ENCODE measurements at places on chromosomes 1 and 21. TPM values are rescaled to one million over a fixed set of nuclear protein-coding genes. Genes with fewer than 3 reads are reported as not detected.

DNA sequence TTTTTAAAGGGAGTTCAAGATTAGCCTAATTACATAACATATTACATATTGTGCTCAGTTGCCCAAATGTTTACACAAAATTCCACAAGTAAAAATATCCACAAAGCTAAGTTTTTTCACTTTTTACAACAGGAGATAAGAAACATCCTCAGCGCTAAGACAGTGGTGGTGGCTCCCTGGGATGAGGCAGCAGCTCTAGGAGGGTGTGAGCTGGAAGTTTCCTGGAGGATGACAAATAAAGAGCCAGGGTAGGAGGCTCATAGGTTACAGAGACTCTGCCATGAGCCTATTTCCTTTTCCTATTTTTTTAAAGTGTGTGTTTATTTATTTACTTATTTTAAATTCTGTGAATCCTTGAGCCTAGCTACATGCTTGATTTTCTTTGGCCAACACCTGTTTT, 91.7 kb downstream of the COL24A1 start:
- H3K4me1 ChIP-seq = no peaks in the 10 kb centered on the region
- H3K27me3 ChIP-seq = no peaks in the 10 kb centered on the region
- no peak overlapping the region for H3K4me3 ChIP-seq
- DNase-seq = no peak

- H3K27me3 ChIP-seq = no peaks in the 10 kb centered on the region
- no peak for DNase-seq
- no peaks in the 10 kb centered on the region for H3K4me1 ChIP-seq
- no peak overlapping the region for H3K27ac ChIP-seq
These were observed 13.6 kb downstream of the PPFIA4 start for GRCh38 chr1:203039609-203040512.

DNA sequence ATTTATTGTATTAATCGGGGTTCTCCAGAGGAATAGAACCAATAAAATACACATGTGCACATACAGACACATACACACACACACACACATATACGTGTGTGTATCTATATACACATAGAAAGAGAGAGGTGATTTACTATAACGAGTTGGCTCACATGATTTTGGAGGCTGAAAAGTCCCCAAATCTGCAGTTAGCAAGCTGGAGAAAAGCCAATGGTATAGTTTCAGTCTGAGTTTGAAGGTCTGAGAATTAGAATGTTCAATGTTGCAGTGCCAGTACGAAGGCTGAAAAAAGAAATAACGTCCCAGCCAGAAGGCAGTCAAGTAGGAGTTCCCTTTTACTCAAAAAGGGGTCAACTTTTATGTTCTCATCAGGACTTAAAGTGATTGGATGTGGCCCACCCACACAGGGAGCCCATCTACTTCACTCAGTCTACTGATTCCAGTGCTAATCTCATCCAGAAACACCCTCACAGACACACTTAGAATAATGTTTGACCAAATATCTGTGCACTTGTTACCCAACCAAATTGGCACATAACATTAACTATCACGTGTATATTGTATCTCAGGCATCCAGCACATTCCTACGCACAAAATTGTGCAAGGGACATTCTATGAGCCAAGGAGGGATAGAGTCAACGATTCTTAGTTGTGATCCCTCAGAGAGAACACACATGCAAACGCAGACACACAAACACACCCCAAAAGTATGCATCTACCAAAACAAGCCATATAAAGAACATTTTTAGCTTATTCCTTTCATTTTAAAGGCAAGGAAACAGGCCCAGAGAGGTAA, 195.5 kb upstream of the DUSP10 start:
- no peak overlapping the region for H3K27ac ChIP-seq
- H3K36me3 ChIP-seq = no peaks in the 10 kb centered on the region
- no peaks in the 10 kb centered on the region for H3K27me3 ChIP-seq
- no peaks in the 10 kb centered on the region for H3K4me1 ChIP-seq

GRCh38 chr1:62810420-62811274, 26.7 kb downstream of the ATG4C start:
- no peak overlapping the region for H3K4me3 ChIP-seq
- H3K27ac ChIP-seq = no peak overlapping the region
- H3K27me3 ChIP-seq = no peaks in the 10 kb centered on the region

GRCh38 chr1:2431518-2431917, 19.2 kb upstream of the PEX10 start:
- no peak overlapping the region for H3K27ac ChIP-seq
- H3K4me3 ChIP-seq = no peak overlapping the region
- no peaks in the 10 kb centered on the region for H3K4me1 ChIP-seq
- H3K27me3 ChIP-seq = no peaks in the 10 kb centered on the region
- no peak for DNase-seq
- no peaks in the 10 kb centered on the region for H3K36me3 ChIP-seq

DNA sequence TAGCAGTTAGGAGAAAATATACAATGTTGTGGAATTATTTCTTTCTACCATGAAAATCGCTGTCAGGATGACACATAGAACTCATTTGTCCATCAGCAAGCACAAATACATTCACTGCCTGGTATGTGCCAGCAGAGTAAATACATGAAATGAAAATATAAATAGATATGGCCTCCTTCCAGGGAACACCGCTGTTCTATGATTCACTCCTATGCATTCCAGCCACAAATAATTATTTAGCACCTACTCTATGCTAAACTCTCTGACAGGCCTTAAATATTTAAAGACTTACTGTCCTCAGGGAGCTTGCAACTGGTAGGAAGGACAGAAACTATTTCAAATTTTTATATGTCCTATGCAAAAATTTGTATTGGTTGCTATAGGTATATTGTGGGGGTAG, 975.0 kb upstream of the NCAM2 start:
- H3K36me3 ChIP-seq = no peaks in the 10 kb centered on the region
- H3K27ac ChIP-seq = no peak overlapping the region
- DNase-seq = no peak
- no peak overlapping the region for H3K4me3 ChIP-seq

GRCh38 chr21:46091118-46091517, 6.8 kb upstream of the COL6A2 start:
- peaks cover 10% of the 10 kb centered on the region for H3K4me1 ChIP-seq
- H3K27ac ChIP-seq = peak overlapping the region; percentile 68
- no peak for DNase-seq
- H3K27me3 ChIP-seq = no peaks in the 10 kb centered on the region

GRCh38 chr1:221263831-221264767, 384.9 kb downstream of the HLX start:
- no peaks in the 10 kb centered on the region for H3K4me1 ChIP-seq
- no peak overlapping the region for H3K4me3 ChIP-seq
- H3K27ac ChIP-seq = no peak overlapping the region

GRCh38 chr1:55631509-55631908, 416.3 kb upstream of the USP24 start:
- H3K27me3 ChIP-seq = no peaks in the 10 kb centered on the region
- H3K36me3 ChIP-seq = no peaks in the 10 kb centered on the region
- peaks cover 3% of the 10 kb centered on the region for H3K4me1 ChIP-seq
- H3K4me3 ChIP-seq = no peak overlapping the region

- no peaks in the 10 kb centered on the region for H3K4me1 ChIP-seq
- H3K27me3 ChIP-seq = no peaks in the 10 kb centered on the region
- H3K27ac ChIP-seq = no peak overlapping the region
- DNase-seq = no peak
- no peaks in the 10 kb centered on the region for H3K36me3 ChIP-seq
- H3K4me3 ChIP-seq = no peak overlapping the region
These were observed 52.9 kb upstream of the CITED4 start for GRCh38 chr1:40914927-40915569.

DNA sequence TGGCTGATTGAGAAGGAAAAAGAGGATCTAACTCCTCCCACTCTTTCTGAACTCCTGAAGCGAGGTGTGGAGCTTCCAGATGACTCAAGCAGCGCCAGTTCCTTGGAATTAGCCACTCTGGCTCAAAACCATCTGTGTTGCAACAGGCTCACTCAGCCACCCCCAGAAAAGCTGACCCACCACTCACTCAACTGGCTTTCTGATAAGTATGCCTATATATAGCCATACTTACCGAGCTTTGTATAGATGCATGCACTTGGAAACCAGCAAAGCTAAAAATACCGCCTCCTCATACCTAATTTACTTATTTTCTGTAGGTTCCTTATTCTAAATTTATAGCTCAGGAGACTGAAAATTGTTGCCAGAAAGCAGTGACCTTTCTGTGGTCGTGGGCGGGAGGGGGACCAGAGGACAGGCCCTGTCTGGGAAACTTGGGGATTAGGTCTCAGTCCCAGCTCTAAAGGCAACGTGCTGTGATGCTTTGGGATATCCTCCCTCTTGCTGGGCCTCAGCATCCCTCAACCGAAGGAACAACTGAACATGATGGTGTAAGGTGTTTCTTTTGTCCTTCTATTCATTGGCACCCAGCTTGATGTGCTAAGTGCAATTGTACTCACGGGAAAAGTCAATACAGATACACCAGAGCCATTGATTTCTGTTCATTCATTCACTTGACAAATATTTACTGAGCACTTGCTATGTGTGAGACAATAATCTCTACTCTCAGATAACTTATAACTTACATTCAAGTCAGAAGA, 65.7 kb downstream of the NENF start:
- no peaks in the 10 kb centered on the region for H3K4me1 ChIP-seq
- no peaks in the 10 kb centered on the region for H3K27me3 ChIP-seq
- DNase-seq = no peak
- no peaks in the 10 kb centered on the region for H3K36me3 ChIP-seq
- no peak overlapping the region for H3K4me3 ChIP-seq
- H3K27ac ChIP-seq = no peak overlapping the region

GRCh38 chr1:8015036-8015808, 10.9 kb downstream of the ERRFI1 start:
- H3K4me1 ChIP-seq = peaks cover 16% of the 10 kb centered on the region
- no peak overlapping the region for H3K27ac ChIP-seq
- H3K36me3 ChIP-seq = no peaks in the 10 kb centered on the region
- no peak overlapping the region for H3K4me3 ChIP-seq

- no peaks in the 10 kb centered on the region for H3K4me1 ChIP-seq
- H3K27ac ChIP-seq = no peak overlapping the region
- no peaks in the 10 kb centered on the region for H3K27me3 ChIP-seq
- no peak for DNase-seq
These were observed 89.2 kb upstream of the MARK1 start for GRCh38 chr1:220438741-220439140.

- DNase-seq = no peak
- H3K36me3 ChIP-seq = no peaks in the 10 kb centered on the region
- no peak overlapping the region for H3K4me3 ChIP-seq
- H3K4me1 ChIP-seq = no peaks in the 10 kb centered on the region
- no peak overlapping the region for H3K27ac ChIP-seq
These were observed 5.1 kb downstream of the NT5C1A start for GRCh38 chr1:39666772-39667171.

DNA sequence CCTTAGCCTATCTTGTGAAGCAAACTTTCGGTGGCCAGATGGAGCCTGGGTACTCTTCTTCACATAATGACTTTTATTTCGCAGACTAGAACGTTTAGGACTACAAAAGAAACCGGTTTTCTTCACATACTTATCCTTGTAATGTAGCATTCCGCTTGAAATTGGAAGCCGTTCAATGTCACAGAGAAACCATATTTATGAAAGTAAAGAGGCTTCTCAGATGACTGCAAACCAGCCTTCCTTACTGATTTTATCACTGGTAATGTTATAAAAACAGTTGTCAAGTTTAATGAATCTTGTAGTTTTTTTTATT, 94.1 kb downstream of the PPIAL4G start:
- no peak overlapping the region for H3K27ac ChIP-seq
- no peaks in the 10 kb centered on the region for H3K27me3 ChIP-seq
- H3K4me3 ChIP-seq = peak overlapping the region; percentile 50
- no peak for DNase-seq

The AIRE gene
- total RNA-seq = not detected

The CRNN gene
- total RNA-seq = not detected

The LCK gene
- 1.4 TPM for total RNA-seq
